ENCODE measurements at places on chromosomes 6 and 20.

DNA sequence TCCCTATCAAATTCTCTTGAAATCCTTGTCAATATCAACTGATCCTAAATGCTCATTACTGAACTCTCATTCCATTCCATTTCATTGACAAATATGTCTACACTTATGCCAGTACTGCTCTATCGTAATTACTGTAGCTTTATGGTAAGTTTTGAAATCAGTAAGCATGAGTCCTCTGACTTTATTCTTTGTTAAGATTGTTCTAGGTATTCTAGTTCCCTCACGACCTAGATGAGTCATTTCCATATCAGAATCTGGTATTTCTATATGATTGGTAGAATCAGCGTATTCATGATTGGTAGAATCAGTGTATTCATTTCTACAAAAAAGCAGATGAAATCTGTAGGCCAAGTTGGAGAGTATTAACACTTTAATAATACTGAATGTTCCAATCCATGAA lies 318.6 kb upstream of the RUNX2 start:
- no peak for DNase-seq

GRCh38 chr20:11651138-11651537 lies 266.6 kb upstream of the BTBD3 start:
- DNase-seq = no peak

DNA sequence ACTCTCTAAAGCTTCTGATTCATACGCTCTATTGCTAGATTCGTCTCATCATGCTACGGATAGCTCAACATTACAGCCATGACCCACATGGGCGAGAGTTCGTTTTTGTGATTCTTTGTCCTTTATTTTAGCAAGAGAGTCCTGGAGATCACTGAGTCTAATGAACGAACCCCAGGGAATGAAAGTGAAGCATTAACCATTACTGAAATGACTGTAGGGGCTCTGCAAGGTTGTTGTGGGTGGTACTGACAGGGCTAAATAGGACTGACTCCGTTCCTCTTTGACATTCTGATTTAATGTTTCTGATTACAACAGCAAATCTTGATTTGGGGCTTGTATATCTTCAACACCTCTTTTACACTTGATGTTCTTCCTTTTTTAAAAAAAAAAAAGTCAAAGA lies 13.7 kb upstream of the RTF2 start:
- DNase-seq = no peak

DNA sequence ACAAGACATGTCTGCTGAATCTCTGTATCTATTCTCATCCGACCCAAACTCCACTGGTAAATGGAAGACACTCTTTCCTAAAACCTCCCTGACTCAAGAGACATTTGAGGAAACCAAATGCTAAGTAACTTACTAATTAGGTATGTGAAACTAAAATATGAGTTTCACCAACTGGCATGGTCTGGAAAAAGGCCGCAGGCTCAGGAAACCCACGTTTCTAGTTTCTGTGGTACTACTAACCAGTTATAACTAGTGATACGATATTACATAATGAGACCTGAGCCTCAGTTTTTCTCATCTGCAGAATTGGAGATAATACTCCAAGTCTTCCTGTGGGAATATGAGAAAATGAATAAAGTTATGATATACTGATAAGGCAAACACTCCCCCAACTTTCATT lies 39.9 kb downstream of the ZNF391 start:
- no peak for DNase-seq

- no peak for DNase-seq
Measured at GRCh38 chr20:7926767-7927166, 13.5 kb downstream of the HAO1 start.

- no peak for DNase-seq
Measured at GRCh38 chr6:65149841-65150240, 557.2 kb downstream of the EYS start.

DNA sequence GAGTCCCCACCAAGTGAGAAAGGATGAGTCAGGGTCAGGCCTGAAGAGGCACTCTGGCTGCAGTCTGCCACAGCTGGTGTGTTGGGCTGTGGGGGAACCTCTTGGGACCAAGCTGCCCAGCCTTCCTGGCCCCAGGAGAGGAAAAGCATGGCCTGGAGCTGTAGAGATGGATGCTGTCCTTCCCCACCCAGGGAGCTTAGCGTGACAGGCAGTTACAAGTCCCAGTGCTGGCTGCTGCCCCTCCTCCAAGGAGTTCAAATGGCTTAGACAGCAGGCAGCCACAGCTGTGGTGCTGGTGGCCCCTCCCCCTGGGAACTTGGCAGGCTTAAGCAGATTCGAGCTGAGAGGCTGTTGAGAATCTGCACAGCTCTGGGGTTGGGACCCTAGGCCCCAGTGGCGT lies 253.2 kb downstream of the PLCB1 start:
- DNase-seq = no peak

DNA sequence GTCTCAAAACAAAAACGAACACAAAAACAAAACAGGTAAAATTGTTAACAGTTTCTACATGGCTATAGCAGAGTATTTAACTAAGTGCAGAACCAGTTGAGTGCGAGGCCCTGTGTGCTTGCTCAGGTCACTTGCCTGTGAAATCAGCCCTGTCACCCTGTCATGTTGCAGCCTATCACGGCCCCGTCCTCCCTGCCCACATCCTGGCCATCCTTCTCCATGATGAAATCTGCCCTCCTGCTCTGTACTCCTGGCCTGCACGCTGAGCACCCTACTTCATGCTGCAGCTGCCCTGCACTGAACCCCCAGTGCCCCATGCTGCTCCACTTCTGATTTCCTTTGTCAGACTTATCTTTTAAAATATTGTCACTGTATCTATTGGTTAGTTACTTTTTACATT lies 62.4 kb downstream of the DTD1 start:
- no peak for DNase-seq

DNA sequence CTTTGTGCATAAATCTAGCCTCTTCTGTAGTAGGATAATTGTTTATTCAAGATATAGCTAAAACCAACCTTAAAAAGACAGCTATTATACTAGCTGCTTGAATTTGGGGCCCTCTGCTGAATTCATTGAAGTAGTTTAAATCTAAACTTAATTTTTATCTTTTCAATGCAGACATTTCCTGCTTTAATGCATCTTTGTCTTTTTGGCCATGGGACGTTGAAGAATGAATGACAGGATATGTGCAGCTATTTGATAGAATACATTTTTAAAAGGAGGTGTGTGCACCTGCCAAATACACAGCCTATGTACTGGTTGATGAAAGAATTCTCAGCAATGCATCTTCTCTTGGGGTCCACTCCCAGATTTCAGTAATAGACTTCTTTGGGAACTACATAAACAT lies 524.9 kb downstream of the PHF3 start:
- no peak for DNase-seq

GRCh38 chr6:142324111-142324510 lies 22.3 kb downstream of the ADGRG6 start:
- no peak for DNase-seq

DNA sequence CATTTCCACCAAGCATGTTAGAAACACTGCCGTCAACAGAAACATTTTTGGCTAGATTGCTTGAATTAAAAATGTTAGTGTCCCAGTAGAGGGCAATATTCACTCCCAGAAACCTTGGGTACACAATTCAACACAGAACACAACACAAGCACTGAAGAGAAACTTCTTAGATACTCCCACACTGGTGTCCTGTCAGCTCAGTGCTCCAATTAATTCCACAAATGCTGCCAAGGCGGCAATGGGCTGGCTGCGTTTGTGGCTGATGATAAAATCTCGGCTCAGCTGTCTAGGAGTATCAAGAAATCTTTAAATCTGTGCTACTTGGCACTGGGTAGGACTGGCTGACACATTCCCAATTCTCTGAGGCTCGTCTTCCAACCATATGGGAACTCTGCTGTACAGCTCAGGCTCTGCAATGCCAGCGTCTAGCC lies 39.3 kb downstream of the BEND3 start:
- no peak for DNase-seq

DNA sequence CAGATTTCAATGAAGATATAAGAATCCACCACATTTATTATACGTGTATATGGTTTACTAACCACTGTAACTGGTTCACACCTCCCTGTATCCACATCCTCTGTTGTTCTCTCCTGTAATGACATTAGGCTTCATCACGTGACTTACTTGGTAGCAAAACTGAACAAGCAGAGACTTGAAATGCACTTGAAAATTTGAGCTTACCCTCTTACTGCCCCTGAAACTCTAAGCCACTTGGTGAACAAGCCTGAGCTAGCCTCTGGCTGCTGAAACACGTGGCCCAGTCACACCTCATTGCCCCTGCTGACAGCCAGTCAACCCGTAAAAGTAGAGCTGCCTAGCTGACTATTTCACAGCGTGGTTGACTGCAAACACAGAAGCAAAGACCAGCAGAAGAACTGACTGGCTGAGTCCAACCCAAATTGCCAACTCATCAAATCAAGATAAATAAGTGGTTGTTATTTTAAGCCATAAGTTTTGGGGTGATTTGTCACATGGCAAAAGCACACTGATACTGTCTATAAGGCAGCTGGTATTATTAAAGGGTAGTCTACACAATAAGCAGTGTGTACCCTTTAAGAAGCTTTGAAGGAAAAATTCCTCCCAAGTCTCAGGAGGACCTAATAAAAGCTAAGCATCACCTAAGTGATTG lies 109.0 kb downstream of the RALGAPA2 start:
- DNase-seq = peak; percentile 25
